ENCODE measurements at places on chromosomes 6 and 20. TPM values are rescaled to one million over a fixed set of nuclear protein-coding genes. Genes with fewer than 3 reads are reported as not detected.

DNA sequence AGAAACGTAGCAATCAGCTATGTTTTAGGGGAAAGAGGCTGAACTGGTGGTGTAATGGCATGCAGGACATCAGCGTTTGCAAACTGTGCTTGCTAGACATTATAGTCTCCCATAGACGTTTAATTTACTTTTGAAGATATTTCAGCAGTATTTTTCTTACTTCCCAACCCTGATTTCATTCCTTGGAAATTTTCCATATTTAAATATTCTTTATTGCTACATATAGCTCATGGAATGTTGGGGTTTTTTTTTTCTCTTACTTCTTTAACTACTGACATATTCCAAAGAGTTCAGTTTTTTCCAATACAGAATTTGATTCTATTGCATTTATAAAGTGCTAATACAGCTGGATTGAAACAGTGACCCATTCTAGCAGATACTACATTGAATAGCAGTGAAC lies 694.4 kb upstream of the CITED2 start:
- H3K27me3 ChIP-seq, result no peaks in the 10 kb centered on the region
- DNase-seq, result no peak

- H3K27ac ChIP-seq, result peak overlapping the region; percentile 76
- no peaks in the 10 kb centered on the region for H3K27me3 ChIP-seq
- H3K4me3 ChIP-seq, result no peak overlapping the region
- H3K36me3 ChIP-seq, result no peaks in the 10 kb centered on the region
- peaks cover 14% of the 10 kb centered on the region for H3K4me1 ChIP-seq
- DNase-seq, result no peak
Observed at GRCh38 chr20:23061262-23061661, 11.8 kb upstream of the THBD start.

GRCh38 chr6:32472781-32473375 lies 33.2 kb downstream of the HLA-DRA start:
- no peak overlapping the region for H3K27ac ChIP-seq
- no peaks in the 10 kb centered on the region for H3K4me1 ChIP-seq

DNA sequence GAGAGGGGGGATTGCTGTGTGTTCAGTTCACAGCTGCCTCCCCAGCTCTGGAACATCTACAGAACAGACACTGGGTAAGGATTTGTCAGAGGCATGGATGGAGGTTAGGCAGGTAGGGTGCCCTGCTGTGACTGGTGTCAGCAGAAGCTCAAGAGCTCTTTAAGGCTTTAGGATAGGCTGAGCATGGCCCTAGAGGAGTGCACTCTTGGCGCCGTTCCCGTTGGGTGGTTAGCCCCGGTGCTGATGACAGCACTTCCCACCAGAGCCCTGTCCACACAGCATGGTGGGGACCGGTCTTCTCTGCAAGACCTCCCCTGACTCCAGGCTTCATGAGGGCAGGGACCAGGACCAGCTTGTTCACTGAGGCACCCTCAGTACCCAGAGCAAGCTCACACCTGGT lies 262.0 kb downstream of the BMP7 start:
- H3K27ac ChIP-seq, result no peak overlapping the region
- no peak overlapping the region for H3K4me3 ChIP-seq
- H3K27me3 ChIP-seq, result peaks cover 73% of the 10 kb centered on the region
- DNase-seq, result no peak

DNA sequence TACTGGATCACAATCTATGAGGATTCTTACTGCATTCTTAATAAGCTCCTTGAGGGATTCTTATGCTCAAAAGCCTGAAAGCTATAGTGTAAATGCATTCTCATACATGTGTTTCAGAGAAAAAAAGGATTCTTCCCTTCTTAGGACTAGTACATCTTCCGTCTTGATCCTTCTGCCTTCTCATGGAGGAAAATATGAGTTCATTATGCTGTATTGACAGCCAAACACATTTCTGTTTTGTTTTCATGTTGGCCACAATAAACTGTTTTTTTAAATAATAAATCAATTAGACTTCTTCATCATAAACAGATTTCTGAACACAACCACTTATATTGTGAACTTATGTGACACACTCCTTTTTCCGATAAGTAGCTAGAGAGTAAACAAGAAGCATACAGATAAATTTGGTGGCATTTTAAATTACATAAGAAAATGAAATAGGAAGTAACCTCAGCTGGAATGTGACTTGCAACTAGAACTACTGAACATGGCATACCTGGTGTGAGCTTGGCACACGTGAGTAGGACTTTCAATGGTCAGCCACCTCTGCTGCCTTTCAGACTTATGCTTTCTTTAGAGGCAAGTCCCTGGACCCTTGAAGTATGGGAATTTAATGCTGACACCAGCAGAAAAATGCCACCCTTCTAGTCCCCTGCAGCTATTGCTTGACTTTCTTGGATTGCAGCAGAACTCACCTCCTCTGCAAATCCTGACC lies 350.4 kb downstream of the BCKDHB start:
- no peak for DNase-seq
- H3K36me3 ChIP-seq, result no peaks in the 10 kb centered on the region
- H3K4me1 ChIP-seq, result peaks cover 14% of the 10 kb centered on the region
- no peak overlapping the region for H3K4me3 ChIP-seq
- no peak overlapping the region for H3K27ac ChIP-seq

DNA sequence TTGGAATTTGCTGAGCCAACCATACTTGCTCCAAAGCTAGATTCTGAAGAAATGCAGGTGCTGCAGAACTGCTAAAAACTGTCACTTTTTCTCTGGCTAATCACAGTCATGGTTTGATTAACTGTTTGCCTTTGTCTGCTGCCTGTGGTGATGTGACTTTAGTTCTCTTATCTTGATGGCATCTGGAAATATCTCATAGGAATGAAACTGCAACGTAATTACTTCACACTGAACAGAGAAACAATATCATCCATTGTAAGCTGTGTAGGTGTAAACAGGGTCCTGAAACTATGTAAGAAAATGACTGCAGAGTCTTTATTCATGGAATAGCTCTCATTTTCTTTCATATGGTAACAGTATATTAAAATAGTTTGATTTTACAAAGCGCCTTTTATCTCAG lies 721.9 kb upstream of the HS3ST5 start:
- no peak for DNase-seq
- H3K27me3 ChIP-seq, result no peaks in the 10 kb centered on the region
- no peaks in the 10 kb centered on the region for H3K4me1 ChIP-seq
- H3K36me3 ChIP-seq, result no peaks in the 10 kb centered on the region
- no peak overlapping the region for H3K27ac ChIP-seq
- H3K4me3 ChIP-seq, result no peak overlapping the region

DNA sequence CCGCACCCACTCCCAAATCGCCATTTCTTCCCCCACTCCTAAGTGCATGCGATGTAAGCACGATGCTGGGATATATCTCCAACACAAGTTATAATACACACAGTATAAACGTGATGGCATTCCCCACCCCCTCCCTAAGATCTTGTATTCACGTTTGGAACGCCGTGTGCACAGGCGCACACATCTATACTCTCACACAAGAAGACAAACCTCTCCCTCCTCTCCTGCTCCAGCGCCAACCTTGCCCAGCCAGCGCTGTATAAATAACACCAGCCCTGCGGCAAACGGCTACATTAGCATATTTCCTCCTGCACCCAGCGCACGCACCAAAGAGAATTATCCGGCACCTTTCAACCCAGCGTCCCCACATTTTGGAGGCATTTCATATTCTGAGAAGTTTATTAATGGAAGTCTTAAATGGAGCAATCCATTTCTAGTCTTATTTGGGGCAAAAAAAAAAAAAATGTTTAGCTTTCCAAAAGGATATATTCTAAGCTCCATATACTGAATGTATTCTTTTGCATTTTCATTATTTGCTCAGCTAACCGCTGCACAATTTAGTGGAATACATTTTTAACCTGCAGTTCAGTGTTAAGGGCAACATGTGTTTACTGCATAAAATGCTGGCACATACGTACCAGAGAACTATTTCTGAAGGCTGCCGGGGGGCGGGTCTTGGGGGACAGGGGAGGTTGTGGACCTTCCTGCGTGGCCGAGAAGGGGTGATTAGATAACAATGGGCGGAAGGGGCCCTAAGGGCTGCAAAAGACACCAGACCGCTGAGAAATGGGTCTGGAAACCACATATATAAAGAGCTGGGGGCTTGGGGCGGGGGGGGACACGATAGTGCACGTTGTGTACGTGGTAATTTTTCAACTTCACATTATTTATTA lies 1.1 kb upstream of the SLC22A23 start:
- peak; percentile 80 for DNase-seq
- H3K36me3 ChIP-seq, result no peaks in the 10 kb centered on the region
- peaks cover 32% of the 10 kb centered on the region for H3K27me3 ChIP-seq

- no peak overlapping the region for H3K4me3 ChIP-seq
- H3K4me1 ChIP-seq, result peaks cover 9% of the 10 kb centered on the region
- no peak for DNase-seq
- no peak overlapping the region for H3K27ac ChIP-seq
- no peaks in the 10 kb centered on the region for H3K27me3 ChIP-seq
Observed at GRCh38 chr20:56353356-56353755, 5.4 kb upstream of the FAM210B start.

TGM3 gene
- polyA plus RNA-seq, result 0.62 TPM

SIRPD gene
- not detected for polyA plus RNA-seq

LY6G6D gene
- not detected for polyA plus RNA-seq

VAPB gene
- polyA plus RNA-seq, result 21.4 TPM

HLA-G gene
- not detected for polyA plus RNA-seq
